HT-29 (cell line): ENCODE measurements at places on chromosomes 4 and X. TPM values are rescaled to one million over a fixed set of nuclear protein-coding genes. Genes with fewer than 3 reads are reported as not detected.

DNA sequence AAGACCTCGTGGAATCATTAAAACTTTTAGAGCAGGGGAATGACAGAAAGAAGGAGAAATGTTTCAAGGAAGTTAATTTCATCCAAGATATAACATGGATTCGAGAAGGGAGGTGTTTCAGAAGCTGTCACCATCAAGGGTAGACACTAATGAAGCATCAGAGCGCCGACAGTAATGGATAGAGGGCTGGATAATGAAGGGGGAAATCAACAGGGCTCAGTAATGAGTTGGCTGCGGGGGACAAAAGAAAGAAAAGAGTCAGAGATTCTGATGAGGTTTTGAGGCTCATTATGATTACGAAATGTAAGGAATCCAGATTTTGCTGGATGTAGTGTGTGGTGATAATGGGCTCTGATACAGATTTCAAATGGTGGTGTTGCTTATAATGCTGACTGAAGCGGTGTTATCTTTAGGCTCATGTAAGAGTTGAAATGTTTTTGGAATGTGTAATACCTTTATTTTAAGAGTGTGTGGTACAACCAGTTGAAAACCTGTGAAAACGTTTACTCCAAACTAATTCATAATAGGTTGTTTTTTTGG lies 39.3 kb upstream of the TENM3 start:
- DNase-seq = no peak

DNA sequence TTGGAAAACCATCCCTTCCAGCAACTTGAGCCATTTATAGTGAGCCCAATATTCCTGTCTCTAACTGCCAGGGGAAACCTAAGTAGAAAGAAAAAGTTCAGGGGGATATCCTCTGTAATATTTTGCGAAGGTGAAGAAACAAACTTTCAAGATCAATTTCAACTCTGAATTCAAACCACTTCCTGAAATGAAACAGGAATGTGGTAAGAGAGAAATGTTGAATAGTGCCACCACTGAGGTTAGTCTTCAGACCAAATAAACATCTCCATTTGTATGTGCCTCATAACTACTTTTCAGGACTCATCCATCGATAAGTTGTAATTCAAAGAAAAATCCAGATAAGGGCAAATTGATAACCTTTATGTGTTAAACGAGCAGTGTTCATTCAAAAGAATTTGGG lies 128.7 kb downstream of the GABRB1 start:
- DNase-seq = no peak

DNA sequence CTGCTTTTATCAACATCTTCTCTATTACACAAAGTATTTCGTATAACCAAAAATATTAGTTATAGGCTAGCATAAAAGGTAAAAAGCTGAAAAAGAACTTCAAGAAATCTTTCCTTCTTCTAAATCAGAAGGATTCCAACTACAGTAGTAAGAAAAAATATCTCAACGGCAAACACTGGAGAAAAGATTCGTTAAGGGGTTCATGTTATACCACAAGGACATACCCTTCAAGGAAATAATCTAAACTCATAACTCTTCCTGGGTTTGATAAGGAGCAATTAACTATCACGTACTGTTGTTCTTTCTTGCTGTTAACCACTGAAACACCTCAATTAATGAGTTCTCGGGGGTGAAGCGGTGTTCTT lies 1.5 kb downstream of the SMIM14 start:
- peak; percentile 43 for DNase-seq

RTL3 gene
- not detected in 2 replicates for total RNA-seq

GRCh38 chrX:122880952-122881351 lies 303.1 kb upstream of the GRIA3 start:
- no peak for DNase-seq

GRCh38 chr4:4541040-4541631 lies 712 bp downstream of the STX18 start:
- DNase-seq = peak; percentile 74

PPP1R2C gene
- not detected in 2 replicates for total RNA-seq

DNA sequence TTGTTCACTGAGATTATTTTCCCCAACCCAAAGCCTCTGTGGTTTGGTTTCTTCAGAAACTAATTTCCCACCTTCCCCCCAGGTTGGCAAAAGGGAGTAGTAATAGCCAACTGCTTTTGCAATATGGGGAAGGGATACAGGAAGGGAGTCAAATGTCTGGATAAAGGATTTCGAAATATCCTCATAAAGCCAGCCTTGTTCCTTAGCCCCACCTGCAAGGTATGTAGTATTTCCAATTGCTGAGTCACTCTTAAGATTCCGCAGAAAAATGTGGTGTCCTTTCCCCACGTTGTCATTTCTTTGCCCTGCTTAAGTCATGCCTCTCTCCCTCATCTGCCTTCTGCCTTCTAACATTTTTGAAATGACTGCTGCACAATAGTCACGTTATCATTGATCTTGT lies 138.8 kb upstream of the DCAF8L1 start:
- DNase-seq = peak; percentile 5

DNA sequence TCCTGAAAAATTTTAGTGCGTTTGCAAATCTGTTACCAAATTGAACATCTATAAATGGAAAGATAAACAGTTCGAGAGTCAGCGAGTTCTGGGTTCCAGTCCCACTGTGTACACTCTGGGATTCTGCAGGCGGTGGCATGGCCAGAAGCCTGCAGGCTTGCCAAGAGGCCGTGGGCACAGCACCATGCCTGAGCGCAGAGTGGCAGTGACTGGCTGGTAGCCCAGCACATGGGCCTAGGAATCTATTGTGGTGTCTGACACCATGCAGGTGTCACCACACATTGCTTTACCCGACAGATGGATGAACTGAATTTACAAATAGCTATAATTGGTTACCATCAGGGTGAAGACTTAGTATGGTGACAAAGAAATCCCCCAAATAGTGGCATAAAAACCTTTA lies 71.7 kb upstream of the TLR3 start:
- no peak for DNase-seq
